Mesenchymal stem cell (in vitro differentiated cells and primary cell): ENCODE measurements at places on chromosomes 7 and 10.

- DNase-seq = no peak
These were observed 20.3 kb upstream of the CPXM2 start for GRCh38 chr10:123911866-123912265.

- peak; percentile 15 for DNase-seq
These were observed 61.5 kb downstream of the ITGA8 start for GRCh38 chr10:15658069-15658702.

DNA sequence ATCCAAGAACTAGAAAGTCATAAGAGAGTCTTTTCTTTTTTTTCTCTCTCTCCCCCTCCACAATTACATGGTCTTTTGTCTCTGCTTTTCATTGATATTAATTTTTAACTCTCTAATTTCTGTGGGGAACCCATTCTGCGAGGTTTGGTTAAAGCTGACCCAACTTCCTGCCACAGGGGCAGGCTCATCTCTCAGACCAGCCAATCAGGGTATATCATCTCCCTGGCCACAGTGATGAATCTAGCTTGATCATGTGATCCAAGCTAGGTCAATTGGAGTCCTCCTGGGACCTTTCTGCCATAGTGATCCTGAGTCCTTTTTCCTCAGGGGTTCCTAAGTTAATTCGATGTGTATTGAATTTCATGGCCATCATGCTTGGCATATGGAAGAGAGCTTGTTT, 38.0 kb upstream of the TRUB1 start:
- DNase-seq = no peak

DNA sequence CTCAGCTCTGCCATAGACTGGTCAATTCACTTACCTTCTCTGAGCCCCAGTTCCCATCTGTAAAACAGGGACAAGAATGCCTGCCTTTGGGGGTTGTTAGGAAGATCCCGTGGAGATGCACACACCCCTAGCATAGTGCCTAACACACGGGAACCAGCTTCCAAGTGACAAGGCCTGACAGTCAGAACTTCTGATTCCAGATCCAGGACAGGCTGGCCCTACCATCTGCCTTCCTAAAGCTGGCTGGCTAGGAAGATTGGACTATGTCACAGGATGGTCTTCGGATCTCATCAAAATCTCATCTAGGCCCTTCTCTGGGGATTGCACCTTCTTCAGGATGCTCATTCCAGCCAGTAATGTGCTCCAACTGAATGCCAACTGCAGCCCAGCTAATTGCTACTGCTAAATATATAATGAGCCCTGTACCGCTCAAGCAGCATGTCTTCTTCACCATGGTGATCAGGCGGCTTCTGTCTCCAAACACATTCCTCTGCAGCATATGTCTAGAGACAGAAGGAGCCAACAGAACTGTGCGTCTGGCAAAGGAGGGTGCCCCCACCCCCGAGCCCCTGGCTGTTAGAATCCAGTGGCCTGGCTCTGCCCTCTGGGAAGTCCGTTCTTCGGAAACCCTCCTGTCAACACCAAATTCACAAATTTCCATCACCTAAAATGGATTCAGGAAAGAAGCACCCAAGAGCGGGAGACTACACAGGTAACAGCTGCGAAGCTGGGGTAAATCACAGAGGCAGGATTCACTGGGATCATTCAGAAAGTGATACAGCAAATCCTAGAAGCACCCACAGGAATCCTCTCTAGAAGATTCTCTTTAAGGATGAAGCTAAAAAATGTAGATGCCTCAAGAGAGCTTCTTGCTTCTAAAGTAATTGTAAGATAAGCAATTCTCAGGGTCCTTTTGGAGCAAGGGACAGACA, 142.1 kb upstream of the EEPD1 start:
- DNase-seq = no peak

GRCh38 chr10:53239873-53240272, 467.3 kb upstream of the MBL2 start:
- no peak for DNase-seq

GRCh38 chr7:99453105-99453504, 12.9 kb downstream of the ATP5MF start:
- DNase-seq = no peak

DNA sequence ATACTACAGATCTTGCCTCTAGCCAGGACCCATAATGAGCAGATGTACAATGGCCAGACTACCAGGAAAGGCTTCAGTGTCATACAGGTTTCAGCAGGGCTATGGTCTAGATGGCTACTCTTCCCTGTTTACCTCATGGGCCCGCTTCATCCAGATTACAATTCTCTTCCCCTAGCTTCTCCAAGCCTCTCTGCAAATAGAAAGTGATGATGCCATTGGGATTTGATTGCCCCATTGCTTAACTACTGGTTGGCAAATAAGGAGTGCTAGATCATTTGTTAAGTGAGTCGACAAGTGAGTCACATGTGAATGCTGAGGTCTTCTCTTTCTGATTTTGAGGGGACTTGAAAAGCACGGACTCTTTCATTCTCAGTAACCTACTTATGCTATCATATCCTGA, 361.5 kb upstream of the LRRTM3 start:
- DNase-seq = no peak

DNA sequence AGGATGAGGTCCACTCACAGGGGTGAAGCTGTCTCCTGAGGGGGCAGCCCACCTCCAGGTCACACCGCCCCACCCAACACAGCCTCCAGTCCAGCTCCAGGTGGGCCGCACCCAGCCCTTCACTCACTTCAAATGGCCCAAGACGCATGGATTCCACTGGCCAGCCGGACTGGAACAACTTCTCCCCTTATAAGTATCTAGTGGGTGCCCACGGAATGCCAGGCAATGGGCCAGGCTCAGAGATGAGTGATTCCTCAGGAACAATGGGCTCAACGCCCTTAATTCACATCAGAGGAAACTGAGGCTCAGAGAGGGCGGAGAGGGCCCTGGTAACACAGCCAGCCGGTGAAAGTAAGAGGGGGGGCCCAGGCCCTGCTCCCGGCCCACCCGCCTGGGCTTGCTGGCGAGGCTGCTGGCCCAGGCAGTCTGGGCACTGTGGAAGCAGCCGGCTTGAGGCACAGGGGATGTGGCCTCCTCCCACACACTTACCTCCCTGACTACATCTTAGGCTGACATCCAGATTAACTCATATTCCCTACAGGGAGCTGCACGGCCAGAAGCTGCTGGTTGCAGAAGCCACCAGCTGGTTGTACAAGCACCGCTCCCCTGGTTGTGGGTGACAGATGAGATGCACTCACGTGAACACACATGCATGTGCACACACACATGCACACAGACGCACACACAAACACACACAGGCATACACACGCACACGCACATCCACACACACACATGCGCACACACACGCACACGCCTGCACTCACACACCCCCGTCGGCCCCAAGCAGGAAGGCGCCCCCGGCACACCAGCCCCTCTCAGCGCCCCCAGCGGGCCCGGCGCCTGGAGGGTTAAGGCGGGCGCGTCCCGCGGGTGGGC, 1.0 kb upstream of the FAM20C start:
- DNase-seq = peak; percentile 80

GRCh38 chr7:479115-479947, 40.3 kb downstream of the PDGFA start:
- no peak for DNase-seq

DNA sequence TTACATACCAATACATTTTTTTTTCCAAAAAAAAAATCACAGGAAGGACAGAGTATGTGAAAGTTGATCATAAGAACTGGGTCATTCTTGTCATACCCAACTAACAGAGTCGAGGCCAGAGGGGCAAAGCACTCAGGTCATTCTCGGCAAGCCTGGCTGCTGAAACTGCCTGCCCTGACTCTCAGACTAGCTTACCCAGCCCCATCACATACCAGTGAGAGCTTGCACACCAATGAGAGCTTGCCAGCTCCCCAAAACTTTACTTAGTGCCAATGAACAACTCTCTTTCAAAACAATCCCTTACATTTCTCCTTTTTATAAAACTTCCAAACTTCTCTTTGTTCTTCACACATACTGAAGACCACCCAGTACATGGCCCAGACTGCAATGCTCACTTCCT, 48.9 kb downstream of the VOPP1 start:
- no peak for DNase-seq

DNA sequence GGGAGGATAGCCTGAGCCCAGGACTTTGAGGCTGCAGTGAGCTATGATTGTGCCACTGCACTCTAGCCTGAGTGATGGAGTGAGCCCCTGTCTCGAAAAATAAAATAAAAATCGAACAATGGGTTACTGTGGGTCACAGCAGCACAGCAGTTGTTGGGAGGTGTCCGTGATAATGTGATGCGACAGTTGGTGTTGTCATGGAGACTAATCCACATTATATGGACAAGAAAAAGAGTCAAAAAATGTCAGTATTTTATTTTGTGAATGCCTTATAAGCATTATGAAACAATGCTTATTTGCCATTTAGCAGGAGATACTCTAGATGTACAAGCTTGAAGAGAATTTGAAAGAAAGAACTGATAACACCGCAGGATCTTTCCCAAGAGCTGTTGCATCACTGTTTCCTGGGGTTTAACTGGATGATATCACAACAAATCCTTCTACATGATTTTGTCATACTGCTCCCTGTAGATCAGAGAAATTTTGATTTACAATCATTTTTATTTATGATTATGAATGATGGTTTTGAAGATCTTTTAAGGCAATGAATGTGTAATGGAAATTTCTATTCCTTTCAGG, 195.4 kb downstream of the BAMBI start:
- DNase-seq = no peak

DNA sequence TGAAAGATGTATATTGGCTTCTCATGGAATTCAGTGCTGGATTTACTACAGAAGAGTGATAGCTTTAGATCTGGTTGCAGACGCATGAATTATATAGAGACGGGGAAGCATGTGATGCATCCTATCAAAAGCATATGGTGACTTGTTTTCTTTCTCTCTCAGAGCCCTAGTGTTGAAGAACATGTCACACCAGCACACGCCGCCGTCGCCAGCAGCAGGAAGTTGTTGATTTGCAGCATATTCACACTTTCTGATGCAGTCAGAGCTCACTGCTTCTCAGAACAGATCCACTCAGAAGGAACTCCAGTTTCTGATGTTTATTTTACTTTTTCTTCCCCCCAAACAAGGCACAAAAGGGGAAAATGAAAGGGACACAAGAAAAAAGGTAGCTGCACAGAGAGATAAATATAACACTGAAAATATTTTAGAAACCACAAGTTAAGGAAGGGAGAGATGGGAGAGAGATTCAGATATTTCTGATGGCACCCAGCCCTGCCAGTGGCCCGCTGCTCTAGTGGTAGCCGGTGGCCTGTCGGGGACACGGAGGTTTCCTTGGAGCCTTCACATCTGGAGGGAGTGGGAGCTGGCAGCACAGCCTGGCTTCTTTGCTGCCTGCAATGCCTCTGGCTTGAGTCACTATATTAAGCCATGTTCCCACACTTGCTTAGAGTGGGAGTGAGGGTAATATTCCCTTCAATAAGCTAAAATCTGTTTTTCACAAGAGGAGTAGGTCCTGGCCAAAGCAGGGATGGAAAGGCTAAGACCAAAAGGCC, 123.2 kb downstream of the NRP1 start:
- DNase-seq = peak; percentile 68

GRCh38 chr7:150788474-150789269, 11.5 kb downstream of the TMEM176B start:
- no peak for DNase-seq

DNA sequence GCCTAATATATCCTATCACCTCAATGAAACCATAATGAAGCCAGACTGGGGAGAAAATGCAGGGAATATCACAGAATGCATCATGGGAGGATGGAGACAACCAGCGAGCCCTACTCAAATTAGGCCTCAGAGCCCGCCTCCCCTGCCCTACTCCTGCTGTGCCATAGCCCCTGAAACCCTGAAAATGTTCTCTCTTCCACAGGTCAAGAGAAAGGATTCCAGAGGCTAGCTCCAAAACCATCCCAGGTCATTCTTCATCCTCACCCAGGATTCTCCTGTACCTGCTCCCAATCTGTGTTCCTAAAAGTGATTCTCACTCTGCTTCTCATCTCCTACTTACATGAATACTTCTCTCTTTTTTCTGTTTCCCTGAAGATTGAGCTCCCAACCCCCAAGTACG, 31.5 kb downstream of the PRSS2 start:
- DNase-seq = no peak

GRCh38 chr10:17217631-17218232, 10.3 kb upstream of the VIM start:
- DNase-seq = peak; percentile 43

DNA sequence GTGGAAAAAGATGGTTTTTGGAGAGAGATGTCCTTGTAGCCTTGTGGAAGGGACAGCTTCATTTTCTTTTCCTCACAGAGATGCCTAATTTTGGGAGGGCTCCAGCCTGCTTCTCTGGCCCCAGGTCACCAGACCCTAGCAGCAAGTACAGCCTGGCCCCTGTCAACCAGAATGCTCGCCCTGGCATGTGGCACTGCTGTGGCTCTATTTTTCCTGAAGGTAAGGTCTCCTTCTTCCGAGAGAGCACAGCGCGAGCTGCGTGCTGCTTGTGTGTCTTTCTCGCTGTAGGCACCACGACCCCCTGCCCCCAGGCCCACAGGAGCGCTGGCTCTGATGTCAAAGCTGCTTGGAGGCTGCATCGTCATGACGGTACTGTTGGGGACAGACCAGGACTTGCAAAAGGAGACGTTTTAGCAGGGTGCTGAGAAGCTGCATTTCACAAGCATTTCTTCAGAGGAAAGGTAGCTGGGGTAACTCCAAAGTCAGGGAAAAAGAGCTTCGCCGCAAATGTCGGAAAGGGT, 58.7 kb downstream of the CLEC2L start:
- DNase-seq = no peak

DNA sequence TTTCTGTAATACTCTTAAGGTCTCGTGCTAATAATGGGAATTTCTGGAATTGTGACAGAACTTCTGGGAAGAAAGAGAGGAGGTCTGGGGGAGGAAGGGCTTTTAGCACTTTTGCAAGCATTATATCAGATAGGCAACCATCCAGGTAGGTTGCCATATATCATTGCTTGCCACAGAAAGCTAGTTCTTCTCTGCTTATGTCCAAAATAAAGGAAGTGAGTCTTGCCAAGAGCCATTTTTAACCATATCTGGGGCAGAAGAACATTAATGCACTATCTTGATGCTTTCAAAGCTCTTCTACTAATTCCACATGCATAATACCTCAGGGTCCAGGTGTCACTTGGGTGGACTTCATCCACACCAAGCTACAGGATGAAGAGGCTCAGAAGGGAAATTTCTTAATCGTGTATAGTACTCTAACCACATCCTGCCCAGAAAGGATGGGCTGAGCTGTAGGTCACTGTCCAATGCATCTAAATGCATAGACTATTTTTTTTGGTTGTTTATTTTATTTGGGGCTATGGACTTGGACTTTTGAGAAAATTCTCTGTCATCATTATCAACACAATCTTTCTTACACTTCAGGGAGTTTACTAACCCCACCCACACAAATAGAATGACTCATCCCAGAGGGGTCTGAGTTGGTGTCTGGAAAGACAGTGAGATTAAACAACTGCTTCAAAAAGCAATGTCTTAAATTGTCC, 68.9 kb upstream of the ADO start:
- peak; percentile 83 for DNase-seq

GRCh38 chr10:98374217-98374985, 40.6 kb downstream of the PYROXD2 start:
- DNase-seq = peak; percentile 76

DNA sequence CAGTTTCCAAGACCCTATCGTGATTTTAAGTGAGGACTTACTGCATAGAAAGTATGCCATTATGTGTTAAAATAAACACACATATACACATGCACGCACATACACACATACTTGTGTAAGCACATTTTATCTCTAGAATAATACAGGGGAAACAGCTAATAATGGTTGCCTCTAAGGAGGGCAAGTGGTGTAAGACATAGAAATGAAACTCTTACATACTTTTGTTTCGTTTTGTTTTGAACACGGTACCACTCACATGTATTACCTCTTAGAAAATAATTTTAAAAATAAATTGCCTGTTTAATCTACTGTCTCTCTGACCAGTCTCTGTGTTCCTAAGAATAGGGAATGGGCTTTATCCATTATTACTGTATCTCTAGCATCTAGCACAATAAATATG, 49.2 kb downstream of the HERPUD2 start:
- DNase-seq = no peak
